ENCODE measurements at places on chromosomes 5 and 9.

DNA sequence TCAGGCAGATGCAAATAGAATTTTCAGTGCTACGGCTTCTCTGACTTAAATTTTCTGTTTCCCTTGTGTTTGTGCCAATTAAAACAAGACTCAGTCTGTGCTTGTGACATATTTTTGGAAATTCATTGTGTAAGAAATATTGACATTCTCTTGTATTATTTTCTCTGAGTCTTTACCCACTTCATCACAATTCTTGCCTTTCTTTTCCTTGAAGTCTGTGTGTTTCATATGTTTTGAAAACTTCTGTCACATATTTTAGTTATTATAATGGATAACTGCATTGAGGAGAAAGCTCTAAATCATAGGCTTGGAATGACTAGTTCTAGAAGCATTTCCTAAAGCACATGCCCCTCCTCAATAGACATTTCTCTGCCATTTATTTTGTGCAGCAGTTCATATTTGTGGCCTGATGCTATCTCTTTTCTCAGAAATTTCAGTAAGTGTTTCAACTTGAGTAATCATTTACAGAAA, 206.6 kb downstream of the PALM2AKAP2 start:
- no peak for DNase-seq

DNA sequence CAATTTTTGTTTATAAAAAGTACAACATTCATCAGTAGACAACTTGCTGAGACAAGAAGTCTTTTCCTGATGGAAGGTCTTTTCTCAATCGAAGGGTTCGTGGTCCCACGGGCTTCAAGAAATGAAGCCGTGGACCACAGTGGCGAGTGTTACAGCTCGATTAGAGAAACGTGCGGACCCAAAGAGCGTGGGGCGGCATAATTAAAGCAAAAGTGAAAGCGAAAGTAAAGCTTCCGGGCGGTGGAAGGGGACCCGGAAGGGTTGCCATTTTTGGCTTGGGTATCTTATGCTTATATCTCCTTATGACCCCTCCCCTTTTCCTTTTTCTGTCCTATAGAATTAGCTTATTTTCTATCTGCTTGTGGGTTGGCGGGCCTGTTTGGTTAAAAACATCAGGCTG, 2309.4 kb upstream of the ACO1 start:
- DNase-seq = no peak

GRCh38 chr5:27434335-27434734, 395.9 kb upstream of the CDH9 start:
- DNase-seq = no peak

- no peak for DNase-seq
Observed at GRCh38 chr9:112170235-112170634, 4.9 kb downstream of the SUSD1 start.

GRCh38 chr5:174094857-174095606, 49.5 kb downstream of the NSG2 start:
- no peak for DNase-seq

DNA sequence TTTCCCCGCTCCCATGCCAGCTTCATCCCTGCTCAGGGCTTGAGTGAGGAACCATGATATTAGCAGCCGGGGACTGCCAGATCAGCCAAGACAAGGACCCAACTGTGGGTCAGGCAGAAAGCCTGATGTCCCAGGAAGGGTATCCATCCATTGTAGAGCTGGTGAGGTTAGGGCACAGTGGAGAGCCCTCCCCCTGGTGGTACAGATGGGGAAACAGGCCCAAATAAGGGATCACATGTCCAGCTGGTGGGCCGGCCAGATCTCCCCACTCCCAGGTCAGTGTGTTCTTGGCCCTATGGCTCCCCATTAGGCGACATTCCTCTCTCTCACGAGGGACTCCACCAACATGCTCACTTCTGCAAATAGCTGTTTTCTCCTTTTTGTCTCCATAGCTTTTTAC, 9.0 kb downstream of the CDX1 start:
- no peak for DNase-seq
